ENCODE measurements at places on chromosomes 5 and 9. TPM values are rescaled to one million over a fixed set of nuclear protein-coding genes. Genes with fewer than 3 reads are reported as not detected.

- no peak overlapping the region for H3K27ac ChIP-seq
- no peak for DNase-seq
- no peaks in the 10 kb centered on the region for H3K36me3 ChIP-seq
- H3K4me3 ChIP-seq: no peak overlapping the region
These were observed 333.5 kb upstream of the ACTBL2 start for GRCh38 chr5:57816108-57816507.

GRCh38 chr5:17037751-17038150, 101.7 kb upstream of the MYO10 start:
- H3K4me3 ChIP-seq: no peak overlapping the region
- no peaks in the 10 kb centered on the region for H3K4me1 ChIP-seq
- DNase-seq: no peak
- no peaks in the 10 kb centered on the region for H3K27me3 ChIP-seq

- H3K27me3 ChIP-seq: peaks cover 14% of the 10 kb centered on the region
- DNase-seq: no peak
- H3K4me1 ChIP-seq: no peaks in the 10 kb centered on the region
- no peak overlapping the region for H3K4me3 ChIP-seq
These were observed 513.9 kb downstream of the CTNND2 start for GRCh38 chr5:11390291-11390767.

KCNIP1 gene
- total RNA-seq: not detected

GRCh38 chr5:58153255-58153654, 306.6 kb downstream of the PLK2 start:
- no peak for DNase-seq
- H3K27me3 ChIP-seq: no peaks in the 10 kb centered on the region
- no peak overlapping the region for H3K27ac ChIP-seq
- H3K4me3 ChIP-seq: no peak overlapping the region

- no peaks in the 10 kb centered on the region for H3K36me3 ChIP-seq
- no peak overlapping the region for H3K4me3 ChIP-seq
- H3K4me1 ChIP-seq: no peaks in the 10 kb centered on the region
- no peak for DNase-seq
These were observed 240.1 kb upstream of the GRAMD2B start for GRCh38 chr5:126182971-126183695.

GRCh38 chr5:176542596-176543427, 5.6 kb upstream of the RNF44 start:
- H3K27ac ChIP-seq: peak overlapping the region; percentile 84
- no peaks in the 10 kb centered on the region for H3K27me3 ChIP-seq
- peaks cover 76% of the 10 kb centered on the region for H3K4me1 ChIP-seq
- no peak for DNase-seq
- peak overlapping the region; percentile 87 for H3K4me3 ChIP-seq

GRCh38 chr9:129617167-129617566, 3.7 kb downstream of the C9orf50 start:
- H3K36me3 ChIP-seq: no peaks in the 10 kb centered on the region
- DNase-seq: no peak
- no peak overlapping the region for H3K4me3 ChIP-seq
- no peak overlapping the region for H3K27ac ChIP-seq

Measured in CD4-positive, alpha-beta T cell (primary cell).